GM12892 (cell line): ENCODE measurements at places on chromosomes 5 and 9.

- no peak for DNase-seq
Measured at GRCh38 chr5:14342306-14342705, 199.2 kb downstream of the TRIO start.

- no peak for DNase-seq
Measured at GRCh38 chr5:157817928-157818327, 41.0 kb downstream of the CLINT1 start.

- DNase-seq = no peak
Measured at GRCh38 chr9:6938447-6938846, 180.7 kb downstream of the KDM4C start.

DNA sequence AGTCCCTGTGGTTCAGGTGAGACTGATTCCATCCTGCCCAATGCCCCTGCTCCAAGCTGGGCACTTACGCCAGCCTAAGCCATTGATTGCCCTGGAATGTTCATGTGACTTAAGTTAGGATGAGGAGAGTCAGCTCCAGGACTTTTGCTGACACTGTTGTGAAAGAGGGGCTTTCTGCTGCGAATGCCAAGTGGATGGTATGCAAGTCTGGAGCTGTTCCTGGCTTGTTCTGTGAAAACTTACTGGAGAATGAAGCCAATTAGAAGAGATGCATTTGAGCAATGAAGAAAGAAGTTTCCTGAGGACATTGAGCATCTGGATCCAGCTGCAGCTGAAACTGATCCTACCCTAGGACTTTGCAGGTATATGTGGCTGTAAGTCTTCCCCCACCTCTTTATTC, 61.2 kb upstream of the ZFR start:
- DNase-seq = no peak

DNA sequence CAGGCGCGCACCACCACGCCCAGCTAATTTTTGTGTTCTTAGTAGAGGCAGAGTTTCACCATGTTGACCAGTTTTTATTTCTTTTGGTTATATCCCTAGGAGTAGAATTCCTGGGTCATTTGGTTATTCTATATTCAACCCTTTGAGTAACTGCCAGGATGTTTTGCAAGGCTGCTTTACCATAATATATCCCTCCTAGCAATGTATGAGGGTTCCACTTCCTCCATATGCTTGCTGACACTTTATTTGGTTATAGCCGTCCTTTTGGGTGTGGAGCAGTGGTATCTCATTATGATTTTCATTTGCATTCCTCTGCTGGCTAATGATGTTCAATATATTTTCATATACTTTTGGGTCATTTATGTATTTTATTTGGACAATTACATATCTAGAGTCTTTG, 81.2 kb downstream of the RAB24 start:
- no peak for DNase-seq

- no peak for DNase-seq
Measured at GRCh38 chr5:30866142-30866541, 327.3 kb upstream of the CDH6 start.
